ENCODE measurements at places on chromosomes 16 and 17.

DNA sequence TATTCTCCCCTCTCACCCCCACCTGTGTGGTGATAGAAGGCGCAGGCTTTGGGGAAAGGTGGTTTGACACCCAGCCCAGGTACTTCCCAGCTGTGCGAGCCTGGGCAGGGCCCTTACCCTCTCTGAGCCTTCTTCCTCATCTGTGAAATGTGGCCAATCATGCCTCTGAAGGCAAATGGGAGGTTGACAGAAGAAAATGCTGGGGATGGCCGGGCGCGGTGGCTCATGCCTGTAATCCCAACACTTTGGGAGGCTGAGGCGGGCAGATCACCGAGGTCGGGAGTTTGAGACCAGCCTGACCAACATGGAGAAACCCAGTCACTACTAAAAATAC lies 43.7 kb downstream of the CRISPLD2 start:
- no peak for DNase-seq

- no peak for DNase-seq
Observed at GRCh38 chr17:58339755-58340404, 11.3 kb upstream of the TSPOAP1 start.

DNA sequence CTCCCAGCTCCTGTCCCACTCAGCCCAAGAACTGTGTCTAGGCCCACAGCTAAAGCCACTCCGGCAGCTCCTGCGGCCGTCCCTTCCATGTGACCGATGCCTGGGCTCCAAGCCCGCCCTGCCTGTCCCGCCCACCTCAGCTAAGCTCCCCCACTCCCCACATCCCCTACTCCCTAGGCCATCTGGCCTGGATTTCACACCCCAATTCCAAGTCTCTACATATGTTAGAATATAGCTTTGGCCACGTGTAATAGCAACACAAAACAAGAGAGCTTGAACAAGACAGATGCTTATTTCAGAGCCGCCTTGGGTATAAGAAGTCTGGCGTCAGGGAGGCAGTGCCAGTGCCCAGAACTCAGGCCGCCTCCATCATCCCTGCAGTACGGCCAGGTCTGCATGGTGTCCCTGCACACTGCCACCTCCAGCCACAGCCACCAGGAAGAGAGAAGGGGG lies 30.0 kb upstream of the USP22 start:
- DNase-seq = no peak

GRCh38 chr16:4702466-4702808 lies 9.1 kb downstream of the NUDT16L1 start:
- no peak for DNase-seq

DNA sequence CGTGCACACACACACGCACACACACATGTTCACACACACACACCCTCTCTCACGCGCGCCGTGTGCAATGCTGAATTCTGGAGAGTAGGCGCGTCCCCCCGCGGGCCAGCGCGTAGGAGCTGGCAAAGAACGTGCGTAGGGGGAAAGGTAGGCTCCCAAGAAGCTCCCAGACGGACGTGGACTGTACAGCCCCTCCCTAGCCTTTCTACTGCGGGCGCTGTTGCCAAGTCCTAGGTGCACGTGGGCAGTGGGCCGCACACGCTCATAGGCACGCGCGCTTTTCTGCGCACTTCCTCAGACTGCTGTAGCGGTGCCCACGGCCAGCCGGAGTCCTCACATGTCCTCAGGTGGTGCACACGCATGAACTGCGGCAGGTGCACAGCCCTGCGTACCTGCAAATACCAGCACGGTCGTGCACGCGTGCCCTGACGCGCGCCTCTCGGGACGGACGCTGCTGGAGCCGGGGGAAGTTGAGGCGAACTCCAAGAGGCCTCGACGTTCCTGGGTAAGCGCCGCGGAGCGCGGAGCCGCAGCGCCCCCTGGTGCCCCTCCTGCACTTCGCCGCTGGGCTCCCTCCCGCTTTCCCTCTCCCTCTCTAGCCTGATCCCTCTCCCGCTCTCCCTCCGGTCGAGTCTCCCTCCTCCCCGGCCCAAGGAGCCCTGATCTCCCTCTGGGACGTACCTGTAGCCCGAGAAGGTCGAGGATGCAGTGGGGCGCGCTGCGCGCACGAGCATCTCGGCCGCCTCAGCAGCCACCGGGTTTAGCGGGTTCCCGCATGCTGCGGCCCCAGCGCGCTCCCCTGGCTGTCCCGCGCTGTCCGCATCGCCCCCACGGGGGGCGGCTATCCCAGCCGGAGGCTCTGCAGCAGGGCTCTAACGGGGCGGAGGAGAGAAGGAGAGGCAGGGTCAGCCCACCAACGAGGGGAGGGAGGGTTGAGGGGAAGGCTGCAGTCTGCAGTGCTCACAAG lies 749 bp downstream of the GRIN2A start:
- peak; percentile 10 for DNase-seq

DNA sequence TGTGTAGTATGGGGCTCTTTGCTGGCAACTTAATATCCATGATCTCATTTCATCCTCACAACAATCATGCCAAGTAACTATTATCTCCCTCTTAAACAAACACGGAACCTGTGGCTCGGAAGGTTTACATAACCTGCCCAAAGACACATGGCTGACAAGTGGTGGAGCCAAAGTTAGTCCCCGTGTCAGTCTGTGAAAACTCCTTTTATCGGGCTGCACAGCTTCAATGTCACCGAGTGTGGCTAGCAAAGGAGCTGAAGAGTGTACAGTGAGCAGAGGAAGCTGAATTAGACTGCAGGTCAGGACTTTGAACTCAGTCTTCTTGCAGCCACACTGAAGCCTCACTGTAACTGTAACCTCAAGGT lies 80.3 kb downstream of the PARN start:
- no peak for DNase-seq

GRCh38 chr16:5775916-5776315 lies 678.3 kb upstream of the EEF2KMT start:
- DNase-seq = no peak

DNA sequence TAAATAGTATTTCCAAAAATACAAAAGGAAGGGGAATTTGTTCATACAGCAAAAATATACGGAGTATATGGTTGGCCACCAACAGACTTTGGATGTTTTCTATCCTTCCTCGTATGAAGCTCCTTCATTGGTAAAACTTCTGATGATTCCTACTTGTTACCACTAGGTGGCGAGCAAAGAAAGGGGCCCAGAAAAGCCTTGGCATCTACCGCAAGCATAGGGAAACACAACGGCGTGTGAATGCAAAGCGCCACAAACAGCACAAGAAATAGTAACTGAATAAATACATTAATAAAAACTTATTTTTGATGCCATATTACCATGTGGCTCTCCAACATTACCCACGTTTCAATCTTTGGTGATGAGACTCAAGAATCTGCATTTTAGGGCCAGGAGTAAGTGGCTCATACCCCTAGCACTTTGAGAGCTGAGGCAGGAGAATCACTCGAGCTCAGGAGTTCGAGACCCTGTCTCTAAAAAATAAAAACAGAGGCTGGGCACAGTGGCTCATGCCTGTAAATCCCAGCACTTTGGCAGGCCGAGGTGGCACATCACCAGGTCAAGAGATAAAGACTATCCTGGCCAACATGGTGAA lies 34.5 kb downstream of the YWHAE start:
- DNase-seq = peak; percentile 36

DNA sequence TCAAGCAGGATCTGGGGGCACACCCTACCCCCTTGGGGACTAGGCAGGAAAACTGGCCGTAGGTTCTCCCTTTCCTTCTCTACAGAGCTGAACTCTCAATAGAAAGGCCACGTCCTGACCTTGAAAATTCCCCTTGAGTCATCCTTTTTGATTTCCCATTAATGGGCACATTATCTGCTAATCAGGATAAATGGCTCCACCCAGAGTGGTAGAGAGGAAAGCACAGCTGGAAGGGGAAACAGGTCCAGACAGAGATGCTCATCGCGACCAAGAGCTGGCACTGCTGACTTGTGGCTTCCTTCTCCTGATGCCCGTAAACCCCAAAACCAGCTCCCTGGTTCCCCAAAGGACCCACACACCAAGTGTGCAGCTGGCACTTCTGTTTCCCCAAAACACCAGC lies 206.5 kb upstream of the CDH5 start:
- DNase-seq = no peak

- DNase-seq = no peak
Observed at GRCh38 chr16:53449816-53450517, 15.7 kb downstream of the RBL2 start.

DNA sequence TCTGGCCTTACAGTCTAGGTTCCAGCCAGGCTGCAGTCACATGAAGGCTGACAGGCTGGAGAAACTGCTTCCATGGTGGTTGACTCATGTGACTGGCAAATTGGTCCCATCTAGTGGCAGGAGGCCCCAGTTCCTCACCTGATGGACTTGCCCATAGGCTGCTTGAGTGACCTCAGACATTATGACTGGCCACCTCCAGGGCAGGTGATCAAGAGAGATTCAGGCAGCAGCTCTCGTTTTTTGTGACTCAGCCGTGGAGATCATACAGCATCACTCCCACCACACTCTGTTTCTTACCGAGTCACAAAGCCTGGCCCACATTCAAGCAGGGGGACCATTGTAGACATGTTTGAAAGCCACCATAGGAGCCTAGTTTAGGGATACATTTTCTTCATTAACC lies 34.5 kb downstream of the SIAH1 start:
- DNase-seq = no peak

GRCh38 chr17:681738-682529 lies 32.7 kb downstream of the VPS53 start:
- DNase-seq = no peak

GRCh38 chr16:3022684-3023414 lies 893 bp downstream of the HCFC1R1 start:
- DNase-seq = no peak

GRCh38 chr17:39536468-39536867 lies 71.3 kb downstream of the NEUROD2 start:
- no peak for DNase-seq

GRCh38 chr16:35252356-35252936 lies 1793.0 kb downstream of the TP53TG3F start:
- no peak for DNase-seq

DNA sequence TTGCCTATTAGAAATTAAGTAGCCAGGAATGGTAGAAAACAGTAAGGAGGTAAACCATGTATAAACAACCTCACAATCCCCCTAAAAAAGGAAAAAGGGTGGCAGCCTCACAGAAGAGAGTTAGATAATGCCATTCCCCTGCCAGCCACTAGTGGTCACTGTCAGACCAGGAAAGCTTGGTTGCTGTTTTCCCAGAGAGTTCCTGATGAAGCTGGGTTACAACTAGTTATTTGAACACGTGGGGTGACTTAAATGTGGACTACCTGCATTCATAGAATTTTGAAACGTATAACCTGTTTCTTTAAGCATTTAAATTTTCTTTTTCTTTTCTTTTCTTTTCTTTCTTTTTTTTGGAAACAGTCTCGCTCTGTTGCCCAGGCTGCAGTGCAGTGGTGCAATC lies 5.8 kb downstream of the GPRC5C start:
- DNase-seq = no peak

DNA sequence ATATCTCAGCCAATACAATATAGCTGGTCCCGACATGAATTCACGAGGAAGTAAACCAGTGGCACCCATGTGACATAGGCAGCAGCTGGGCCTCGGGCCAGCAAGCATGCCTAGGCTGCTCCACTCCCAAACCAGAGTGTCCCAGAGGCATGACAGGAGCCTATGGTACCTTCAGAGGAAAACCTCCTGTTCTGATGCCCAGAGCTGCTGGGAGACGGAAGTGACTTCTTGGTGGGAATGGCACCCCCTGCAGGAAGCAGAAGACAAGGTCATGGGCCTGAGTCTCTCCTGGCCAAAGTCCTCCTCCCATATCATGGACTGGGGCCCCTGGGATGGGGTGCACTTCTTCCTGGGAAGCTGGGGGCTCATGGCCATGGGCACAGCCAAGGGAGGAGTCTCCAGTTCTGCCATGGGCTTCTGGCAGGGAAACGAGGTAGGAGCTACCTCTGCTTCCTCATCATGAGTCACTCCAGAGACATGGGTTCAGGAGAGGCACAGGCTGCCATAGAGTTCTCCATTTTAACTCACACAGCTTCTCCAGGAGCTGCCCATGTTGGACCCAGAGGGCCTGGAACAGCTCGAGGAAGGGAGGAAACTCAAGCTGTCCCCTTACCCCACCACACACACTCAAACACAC lies 13.4 kb downstream of the FBF1 start:
- no peak for DNase-seq

DNA sequence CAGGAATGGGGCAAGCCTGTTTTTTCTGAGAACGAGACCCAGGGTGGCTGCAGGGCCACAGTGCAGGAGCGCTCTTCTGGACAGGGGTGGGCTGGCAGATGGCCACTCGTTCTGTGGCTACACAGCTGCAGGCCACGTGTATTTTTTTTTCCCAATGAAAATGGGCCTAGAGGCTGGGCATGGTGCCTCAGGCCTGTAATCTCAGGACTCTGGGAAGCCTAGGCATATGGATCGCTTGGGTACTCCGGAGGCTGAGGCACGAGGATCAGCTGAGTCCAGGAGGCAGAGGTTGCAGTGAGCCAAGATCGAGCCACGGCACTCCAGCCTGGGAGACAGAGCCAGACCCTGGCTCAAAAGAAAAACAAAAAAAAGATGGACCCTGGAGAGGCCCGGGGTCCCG lies 6.8 kb downstream of the UNKL start:
- DNase-seq = no peak

- no peak for DNase-seq
Observed at GRCh38 chr16:15822957-15823356, 33.9 kb downstream of the MYH11 start.

DNA sequence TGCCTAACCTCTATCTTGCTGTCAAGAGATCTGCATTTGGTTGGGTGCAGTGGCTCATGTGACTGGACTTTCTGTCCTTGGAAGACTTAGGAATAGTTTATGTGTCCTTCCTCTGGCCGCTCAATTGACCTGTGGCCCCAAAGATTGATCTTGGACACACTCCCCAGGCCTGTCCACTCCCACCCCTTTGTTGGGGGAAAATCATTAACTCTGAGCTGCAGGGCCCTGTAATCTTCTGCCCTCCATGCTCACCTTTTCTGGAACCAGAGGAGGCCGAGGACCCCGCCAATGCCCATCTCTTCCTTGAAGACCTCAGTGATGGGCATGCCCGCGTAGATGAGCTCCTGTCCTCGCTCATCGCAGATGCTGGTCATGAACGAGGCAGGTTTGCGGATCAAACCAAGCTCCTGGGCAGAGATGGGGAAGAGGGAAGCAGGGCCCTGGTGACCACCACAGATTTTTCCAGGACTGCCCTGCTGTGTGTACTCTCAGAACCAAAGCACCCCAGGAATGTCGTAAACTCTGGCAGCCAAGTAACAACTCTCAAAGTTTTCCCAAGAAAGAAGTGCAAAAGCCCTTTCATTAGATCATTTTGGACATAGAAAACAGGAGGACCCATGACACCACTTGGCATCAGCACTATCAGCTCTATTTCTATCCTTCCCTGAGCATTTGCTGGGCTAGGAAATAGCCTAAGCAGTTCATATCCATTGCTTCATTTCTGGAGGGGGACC lies 8.5 kb upstream of the KLHL11 start:
- DNase-seq = no peak

GRCh38 chr16:70460737-70461261 lies 6.4 kb downstream of the FCSK start:
- DNase-seq = no peak

All from NCI-H526 treated with DMSO at 0.1 percent for 48 hours (cell line).